ENCODE measurements at places on chromosomes 13 and 19.

- DNase-seq = no peak
These were observed 360.9 kb downstream of the SLITRK5 start for GRCh38 chr13:88031980-88032559.

DNA sequence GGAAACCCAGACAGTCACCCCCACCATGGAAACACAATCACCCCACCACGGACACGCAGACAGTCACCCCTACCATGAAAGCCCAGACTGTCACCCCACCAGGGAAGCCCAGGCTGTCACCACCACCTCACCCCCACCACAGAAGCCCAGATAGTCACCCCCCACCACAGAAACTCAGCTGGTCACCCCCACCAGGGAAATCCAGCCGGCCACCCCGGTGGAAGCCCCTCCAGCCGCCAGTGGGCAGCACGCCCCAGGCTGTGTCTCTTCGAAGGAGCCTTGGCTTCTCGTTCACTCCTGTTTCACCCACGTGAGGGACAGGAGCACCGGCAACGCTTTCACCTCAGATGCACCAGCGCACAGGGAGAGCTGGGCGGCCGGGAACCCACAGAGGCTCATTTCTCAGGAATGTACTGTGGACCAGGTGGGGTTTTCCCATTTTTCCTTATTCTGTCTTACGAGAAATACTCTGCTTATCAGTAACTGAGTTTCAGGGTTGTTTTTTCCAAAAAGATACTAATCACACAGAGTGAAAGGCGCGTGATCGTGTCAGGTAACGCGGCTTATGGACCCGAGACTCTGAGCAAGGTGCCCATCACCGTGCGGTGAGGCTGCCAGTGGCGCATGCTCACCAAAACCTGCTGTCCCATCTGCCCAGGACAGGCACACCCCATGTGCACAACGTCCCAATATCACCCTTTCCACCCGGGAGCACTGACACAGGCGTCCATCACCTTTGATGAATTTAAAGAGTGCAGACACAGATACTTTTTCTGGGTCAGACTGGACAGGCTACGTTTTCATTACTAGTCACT lies 28.0 kb downstream of the CARS2 start:
- no peak for DNase-seq

GRCh38 chr19:53906211-53907192 lies 2.6 kb upstream of the CACNG7 start:
- DNase-seq = no peak

GRCh38 chr13:64273780-64274179 lies 2858.1 kb upstream of the PCDH20 start:
- DNase-seq = no peak

DNA sequence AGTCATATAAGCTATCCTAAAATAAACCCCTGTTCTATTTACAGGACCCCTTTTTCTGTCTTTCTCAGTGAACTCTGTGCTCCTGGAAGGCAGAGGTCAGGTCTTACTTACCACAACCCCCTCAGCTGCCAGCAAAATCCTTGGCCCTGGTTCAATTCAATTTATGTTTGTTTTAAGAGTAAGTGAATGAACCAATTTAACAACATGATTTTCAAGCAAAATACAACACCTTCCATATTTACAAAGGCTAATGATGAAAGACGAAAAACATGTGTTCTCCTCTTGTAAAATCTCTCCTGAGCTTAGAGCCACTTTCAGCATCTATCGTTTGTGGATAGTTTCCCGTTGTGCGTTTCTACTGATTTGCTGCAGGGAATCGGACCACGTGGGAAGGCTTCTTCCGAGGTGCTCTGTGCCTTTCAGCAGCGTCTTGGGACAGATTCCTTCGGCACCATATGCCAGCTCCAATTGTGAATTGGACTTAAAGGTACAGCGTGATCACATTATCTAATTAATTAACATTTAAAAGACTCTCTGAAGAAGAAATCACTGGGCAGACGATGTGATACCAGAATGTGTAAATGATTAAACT lies 411.7 kb downstream of the IRS2 start:
- DNase-seq = no peak

DNA sequence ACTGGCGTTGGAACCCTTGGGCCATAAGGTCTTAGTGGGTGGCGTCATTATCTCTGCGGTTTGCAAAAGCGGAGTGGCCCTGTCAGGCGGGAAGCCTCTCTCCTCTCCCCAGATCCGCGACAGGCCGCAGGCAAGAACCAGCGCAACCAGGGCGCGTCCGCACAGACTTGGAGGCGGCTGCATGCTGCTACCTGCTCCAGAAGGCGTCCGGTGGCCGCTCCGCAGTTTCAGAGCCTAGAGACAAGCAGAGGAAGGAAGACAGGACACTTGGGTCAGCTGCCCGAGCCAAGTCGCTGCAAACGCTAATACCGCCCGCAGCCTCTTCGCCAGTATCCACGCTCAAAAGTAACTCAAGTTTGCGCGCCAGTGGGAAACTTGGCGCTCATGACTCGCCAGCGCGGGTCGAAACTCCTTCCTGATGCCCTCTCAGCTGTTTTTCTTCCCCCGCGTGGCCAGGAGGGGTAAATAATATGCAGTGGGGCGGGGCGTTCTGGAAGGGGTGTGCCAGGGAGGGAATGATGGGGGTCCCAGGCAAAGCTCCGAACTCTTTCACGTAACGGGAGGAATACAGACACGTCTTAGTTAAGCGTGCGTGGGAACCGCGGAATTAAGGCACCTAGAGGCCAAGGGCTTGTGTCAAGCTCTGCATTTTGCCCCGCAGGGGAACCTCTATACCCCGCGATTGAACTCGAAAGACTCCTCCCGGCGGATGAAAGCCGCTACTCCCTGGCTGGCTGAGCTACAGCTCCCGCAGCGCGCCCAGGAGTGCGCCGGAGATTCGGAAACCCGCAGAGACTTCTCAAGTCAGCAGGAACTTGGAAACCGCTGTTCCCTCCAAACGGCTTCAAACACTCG lies at the start of gene EDNRB:
EDNRB (minus strand) TSS at position 441 of the 855 bp plus-strand sequence; CDS start at position 183, 258 bp downstream.
- DNase-seq = peak; percentile 22

DNA sequence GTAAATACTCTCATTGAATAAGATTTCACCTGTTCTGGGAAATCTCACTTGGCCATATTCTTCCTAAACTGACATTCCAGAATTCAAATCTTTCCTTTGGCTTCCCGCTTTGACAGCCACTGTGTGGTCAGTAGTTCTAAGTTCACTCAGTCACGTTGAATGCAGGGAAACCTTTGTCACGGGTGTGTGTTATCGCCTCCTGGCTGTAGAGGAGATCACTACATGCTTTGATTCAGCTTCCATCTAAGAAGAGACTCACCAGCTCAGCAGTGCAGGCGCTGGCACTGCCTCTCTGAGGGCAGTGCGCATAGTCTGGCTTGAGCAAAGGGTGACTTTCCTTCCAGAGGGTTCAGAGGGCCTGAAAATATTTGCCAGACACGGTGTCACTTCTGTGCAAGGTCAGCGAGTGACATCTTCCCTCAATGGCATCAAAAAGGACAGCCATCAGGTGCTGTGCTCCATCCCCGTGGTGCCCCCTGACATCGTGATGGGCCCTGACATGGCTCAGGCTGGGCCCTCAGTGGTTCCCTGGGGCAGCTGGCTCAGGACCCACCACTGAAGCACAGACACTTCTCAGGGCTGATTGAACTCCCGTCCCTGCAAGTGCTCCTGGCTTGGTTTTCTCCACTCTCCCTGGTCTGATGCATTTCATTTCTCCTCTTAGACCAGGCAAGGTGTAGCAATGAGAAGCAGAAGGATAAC lies 635.4 kb upstream of the ARGLU1 start:
- DNase-seq = peak; percentile 2

GRCh38 chr19:40178756-40179155 lies 12.5 kb upstream of the MAP3K10 start:
- no peak for DNase-seq

DNA sequence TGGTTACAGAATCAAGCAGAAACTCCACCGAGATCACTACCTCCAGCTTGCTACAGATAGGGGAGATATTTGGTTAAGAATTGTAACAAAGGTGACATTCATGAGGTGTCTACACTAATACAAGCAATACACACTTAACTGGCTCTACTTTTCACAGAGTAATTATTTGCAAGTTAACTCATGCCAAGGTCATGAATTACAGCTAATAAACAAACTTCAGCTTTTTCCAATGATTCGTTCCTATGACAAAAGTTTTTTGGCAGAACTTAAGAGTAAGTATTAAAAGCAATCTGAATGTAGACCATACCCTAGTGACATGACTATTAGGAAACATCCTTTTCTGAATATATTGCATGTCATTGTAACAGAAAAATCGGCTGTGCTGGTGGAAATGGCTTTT lies 72.1 kb downstream of the LHFPL6 start:
- DNase-seq = no peak

DNA sequence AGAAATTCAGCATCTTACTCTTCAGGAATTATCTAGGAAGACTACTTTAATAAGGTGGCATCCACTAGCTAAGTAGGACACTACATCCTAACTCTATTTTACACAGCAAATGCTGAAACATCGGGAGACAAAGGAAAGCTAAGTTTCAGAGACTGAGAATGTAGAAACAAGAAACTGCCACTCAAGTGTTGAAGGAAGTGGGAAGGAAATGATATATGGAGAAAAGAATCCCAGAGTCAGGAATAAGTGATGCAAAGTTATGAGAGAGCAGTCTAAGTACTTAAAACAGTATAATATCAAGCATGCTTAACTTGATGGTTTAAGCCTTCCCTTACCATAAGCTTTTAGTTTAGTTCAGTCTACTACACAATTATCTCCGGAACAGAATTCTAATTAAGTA lies 52.4 kb downstream of the RBM26 start:
- no peak for DNase-seq

- DNase-seq = no peak
These were observed 86.7 kb downstream of the ZAR1L start for GRCh38 chr13:32228330-32229041.

DNA sequence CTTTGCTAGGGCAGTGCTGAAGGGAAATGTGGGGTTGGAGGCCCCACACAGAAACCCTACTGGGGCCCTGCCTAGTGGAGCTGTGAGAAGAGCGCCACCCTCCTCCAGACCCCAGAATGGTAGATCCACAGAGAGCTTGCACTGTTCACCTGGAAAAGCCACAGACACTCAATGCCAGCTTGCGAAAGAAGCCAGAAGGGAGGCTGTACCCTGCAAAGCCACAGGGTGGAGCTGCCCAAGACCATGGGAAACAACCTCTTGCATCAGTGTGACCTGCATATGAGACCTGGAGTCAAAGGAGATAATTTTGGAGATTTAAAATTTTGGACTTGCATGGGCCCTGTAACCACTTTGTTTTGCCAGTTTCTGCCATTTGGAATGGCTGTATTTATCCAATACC lies 615.4 kb upstream of the MIR17HG start:
- DNase-seq = no peak

- DNase-seq = no peak
These were observed 599.5 kb upstream of the PCDH9 start for GRCh38 chr13:67829641-67830040.

DNA sequence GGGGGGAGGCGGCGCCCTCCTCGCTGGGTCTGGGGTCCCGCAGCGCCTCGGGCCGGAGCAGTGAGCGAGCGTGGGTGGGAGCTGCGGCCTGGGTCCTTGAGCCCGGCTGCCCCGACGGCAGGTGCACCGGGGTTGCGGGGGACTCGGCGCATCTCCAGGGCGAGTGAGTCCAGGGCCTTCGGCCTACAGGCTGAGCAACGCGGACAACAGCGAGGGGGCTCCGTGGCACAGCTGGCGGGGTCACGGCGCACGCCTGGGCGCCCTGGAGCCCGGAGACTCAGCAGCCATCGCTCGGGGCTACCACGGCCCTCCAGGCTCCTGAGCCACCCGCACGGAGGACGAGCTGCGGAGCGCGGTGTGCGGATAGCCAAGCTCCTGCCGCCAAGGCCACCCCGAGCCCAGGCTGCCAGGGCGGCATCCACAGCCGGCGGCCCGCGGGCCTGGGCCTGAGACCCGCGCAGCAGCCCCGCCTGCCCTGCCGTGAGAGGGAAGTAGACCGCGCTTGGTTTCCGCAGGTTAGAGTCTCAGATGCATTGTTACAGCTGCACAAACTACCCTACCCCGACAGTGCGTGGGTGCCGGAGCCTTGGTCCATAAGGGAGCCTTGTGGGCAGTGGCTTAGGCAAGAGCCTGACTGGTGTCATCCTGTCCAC lies 253.9 kb upstream of the SGCG start:
- no peak for DNase-seq

GRCh38 chr19:18919900-18920214 lies 342 bp downstream of the DDX49 start:
- DNase-seq = no peak

- no peak for DNase-seq
These were observed 405.0 kb downstream of the COG6 start for GRCh38 chr13:40060296-40061007.

GRCh38 chr19:15123900-15124299 lies 16.7 kb downstream of the SYDE1 start:
- DNase-seq = no peak

DNA sequence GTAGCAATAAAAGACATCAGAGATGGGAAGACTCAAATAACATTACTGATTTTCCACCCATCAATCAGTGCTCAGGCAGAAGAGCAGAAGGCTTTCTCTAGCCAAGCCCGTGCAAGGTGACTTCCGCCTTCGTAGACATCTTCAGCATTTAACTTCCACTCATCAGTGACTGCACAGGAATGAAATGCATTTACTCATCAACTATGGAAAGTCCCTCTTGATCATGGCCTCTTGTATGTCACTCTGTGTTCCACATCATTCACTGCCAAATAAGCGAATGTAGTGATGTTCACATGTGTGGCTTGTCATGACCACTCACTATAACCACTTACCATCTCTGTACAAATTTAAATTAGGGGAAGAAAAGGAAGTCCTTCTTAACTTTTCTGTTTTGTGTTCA lies 49.4 kb downstream of the SACS start:
- no peak for DNase-seq

GRCh38 chr19:58182577-58182988 lies 278 bp upstream of the ZNF274 start:
- DNase-seq = no peak

GRCh38 chr13:53513226-53513625 lies 484.6 kb downstream of the OLFM4 start:
- no peak for DNase-seq

- DNase-seq = no peak
These were observed 4.3 kb upstream of the HOMER3 start for GRCh38 chr19:18945297-18945696.

DNA sequence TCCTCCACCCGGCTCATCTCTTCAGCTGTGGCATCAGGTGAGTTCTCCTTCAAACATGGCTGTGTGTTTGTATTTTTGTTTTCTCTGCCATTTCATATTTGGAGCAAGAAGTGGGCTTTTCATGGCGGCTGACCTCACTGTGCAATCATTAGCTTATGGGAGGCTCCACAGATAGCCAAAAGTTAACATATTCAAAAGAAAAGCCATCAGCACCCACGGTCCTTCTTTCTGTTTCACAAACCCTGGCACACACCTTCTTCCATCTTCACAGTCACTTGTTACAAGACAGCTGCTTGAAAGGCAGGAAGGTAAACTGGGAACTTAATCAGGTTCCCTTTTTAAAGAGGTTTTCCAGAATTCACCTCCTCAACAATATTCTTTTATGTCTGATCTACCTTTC lies 69.3 kb upstream of the ATP12A start:
- no peak for DNase-seq

Measured in erythroblast (primary cell).